CD8-positive, alpha-beta memory T cell (primary cell): ENCODE measurements at places on chromosomes 11 and 22.

DNA sequence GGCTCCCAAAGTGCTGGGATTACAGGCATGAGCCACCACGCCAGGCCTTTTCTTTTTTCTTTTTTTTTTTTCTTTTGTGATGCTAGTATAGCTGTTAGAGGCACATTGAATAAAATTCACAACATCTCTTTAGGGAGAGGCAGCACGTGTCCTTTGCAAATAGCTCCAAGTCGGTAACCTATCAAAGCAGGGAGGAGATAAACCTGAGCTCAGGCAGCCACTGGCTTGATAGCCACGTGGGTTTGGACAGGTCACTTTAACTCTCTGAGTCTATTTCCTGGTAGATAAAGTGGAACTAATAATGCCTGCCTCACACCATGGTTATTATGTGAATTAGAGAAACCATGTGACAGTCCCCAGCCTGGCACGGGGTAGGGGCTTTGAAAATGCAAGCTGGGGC is 43.1 kb upstream of the ATXN10 start:
- DNase-seq = no peak

GRCh38 chr11:5626196-5626595 is 1.4 kb downstream of the TRIM34 start:
- DNase-seq = no peak

DNA sequence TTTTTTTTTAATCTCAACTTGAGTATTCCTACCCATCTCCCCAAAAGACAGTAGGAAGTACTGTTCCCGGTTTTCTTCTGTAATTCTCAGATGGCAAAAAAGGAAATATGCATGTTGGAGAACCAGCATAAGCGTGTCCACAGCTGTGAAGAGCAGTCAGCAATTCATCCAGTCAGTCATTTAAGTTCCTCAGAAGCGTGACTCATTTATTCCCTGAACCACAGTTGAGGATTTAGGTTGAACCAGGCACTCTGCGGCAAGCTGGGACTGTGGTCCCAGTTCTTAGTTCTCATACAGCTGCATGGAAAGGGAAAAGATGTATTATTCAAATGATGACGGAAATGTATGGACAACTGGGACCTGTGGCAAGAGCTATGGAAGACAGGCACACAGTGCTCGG is 61.0 kb upstream of the MYO18B start:
- no peak for DNase-seq

DNA sequence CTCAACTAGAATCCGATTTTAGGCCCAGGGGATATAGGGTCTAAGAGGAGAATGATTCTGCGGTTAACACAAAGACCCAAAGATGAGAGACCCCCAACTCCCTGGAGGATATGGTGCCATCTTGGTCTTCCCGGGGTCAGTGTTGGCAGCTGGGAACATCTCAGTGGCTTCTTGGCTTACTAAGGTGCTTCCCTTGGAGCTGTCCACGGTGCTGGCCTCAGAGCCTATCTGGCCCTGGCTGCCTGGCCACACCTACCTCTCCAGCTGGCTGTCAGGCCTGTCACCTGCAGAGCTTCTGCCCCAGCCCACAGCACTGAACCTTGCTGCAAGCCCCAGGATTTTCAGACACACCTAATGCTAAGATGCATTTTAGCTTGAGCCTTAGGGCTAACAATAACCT is 70.7 kb upstream of the THY1 start:
- no peak for DNase-seq

DNA sequence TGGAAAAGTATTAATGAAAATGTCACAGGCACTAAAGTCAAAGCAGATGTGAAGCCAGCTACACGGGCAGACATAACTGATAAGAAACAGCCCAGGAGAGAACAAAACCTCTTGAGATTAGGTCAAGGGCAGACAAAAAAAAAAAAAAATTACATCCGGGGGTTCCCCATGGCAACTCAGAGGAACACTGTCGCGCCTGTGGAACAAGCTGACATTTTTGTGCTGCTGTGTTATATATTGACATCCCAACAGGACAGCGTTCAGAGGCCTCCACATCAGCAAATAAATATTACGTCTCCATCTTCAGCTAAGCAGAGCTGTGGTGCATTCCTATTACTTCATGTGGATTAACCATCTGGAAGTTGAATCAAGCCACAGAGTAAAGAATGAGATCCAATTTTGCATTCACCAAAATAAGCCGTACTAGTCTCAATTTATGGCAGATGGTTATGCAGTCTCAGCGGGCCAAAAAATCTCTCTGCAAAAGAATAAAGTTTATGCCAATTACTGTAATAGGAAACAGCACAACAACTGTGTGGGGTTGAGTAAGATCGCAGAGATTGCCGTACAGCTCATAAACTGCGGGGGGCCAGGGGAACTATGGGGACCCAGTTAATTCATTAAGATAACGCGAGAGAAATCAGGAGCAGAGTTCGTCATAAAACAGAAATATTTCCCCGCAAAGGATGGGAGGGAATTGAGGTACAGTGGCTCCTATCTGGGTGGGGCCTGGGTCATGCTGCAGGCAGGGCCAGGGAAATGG is 41.3 kb upstream of the MN1 start:
- DNase-seq = no peak

DNA sequence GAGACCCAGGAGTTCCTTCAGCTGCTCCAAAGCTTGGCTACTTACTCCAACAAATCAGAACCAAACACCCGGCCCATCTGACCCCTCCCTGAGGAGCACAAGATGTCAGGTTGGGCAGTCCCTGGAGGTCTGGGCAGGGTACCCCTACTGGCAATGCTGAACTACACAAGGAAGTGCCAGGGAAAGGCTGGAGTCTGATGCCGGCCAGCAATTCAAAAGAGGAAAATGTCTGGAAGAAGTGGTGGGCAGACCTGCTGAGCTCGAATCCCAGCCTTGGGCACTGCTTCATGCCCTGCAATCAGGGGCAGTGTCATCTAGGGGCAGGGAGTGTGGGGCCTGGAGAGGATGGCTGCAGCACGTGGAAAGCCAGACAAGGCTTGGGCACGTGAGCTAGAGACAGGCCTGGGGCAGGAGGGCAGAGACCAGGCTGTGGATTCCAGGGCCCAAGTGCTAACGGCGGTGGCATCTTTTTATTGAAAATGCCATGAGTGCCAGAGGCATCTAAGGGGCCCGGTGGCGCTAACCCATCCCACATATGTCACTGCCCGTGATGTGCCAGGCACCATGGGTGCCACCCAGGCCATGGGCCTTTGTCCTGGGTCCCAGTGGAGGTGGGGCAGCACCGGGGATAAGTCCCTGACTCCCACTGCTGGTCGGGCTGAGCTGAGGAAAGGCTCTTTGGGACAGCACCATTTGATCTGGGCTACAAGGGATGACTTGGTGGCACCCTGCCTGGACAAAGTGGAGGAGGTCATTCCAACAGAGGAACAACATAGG is 97.9 kb upstream of the PITPNB start:
- no peak for DNase-seq
